ENCODE measurements at places on chromosomes 1 and 21. TPM values are rescaled to one million over a fixed set of nuclear protein-coding genes. Genes with fewer than 3 reads are reported as not detected.

- DNase-seq: no peak
These were observed 103.7 kb downstream of the PGBD5 start for GRCh38 chr1:230322421-230322756.

- no peak for DNase-seq
These were observed 2.6 kb downstream of the MARCKSL1 start for GRCh38 chr1:32333251-32333963.

- DNase-seq: peak; percentile 20
These were observed 27.4 kb upstream of the COQ8A start for GRCh38 chr1:226912587-226913176.

- peak; percentile 47 for DNase-seq
These were observed 4.2 kb upstream of the CCT8 start for GRCh38 chr21:29077651-29078090.

DNA sequence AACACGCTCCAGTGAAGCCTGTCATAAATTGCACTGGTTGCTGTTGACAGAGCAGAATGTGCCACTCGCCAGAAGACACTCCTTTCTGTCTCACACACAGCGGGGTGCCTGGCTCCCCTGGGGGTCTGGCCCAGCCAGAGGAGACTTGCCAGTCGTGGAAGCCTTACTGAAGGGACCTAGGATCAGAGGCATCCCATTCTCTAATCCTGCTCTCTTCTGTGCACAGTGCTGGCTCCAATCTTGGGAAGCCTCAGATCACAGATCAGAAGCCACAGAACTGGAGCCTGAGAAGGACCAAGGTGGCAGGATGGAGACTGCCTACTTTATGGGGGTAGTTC, 1.4 kb downstream of the SLC9A1 start:
- no peak for DNase-seq

DNA sequence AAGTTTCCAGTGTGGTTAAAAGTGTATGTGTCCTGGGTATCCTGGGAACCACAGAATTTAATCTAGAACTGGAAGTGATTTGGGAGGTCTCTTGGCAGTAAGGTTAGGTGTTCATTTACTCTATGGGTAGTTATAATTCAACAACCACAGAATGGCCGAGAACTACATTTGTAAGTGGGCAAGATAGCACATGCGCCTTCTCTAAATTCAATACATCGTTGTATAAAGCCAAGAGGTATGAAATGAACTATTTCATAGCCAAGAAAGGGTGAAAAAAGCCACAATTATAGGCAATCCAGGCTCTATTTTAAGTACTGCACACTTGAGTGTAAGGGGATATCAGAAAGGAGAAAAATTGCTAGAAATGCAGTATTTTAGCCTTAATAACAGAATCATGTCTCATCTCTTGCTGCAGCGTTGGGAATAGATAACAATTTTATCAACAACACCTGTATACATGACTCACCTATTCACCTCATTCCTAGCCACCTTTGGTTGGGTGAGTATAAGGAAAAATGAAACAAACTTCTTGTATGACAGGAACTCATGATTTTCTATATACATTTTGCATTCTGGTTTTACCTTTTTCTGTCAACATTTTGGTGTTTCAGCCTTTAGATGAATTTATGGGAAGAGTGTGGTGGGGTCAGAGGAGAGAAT, 4.5 kb downstream of the SDCCAG8 start:
- no peak for DNase-seq

GRCh38 chr1:99634971-99635624, 10.8 kb upstream of the PALMD start:
- DNase-seq: no peak

GRCh38 chr1:156833603-156834002, 17.0 kb upstream of the SH2D2A start:
- DNase-seq: no peak

- no peak for DNase-seq
These were observed 54.3 kb downstream of the CENPF start for GRCh38 chr1:214657299-214657698.

DNA sequence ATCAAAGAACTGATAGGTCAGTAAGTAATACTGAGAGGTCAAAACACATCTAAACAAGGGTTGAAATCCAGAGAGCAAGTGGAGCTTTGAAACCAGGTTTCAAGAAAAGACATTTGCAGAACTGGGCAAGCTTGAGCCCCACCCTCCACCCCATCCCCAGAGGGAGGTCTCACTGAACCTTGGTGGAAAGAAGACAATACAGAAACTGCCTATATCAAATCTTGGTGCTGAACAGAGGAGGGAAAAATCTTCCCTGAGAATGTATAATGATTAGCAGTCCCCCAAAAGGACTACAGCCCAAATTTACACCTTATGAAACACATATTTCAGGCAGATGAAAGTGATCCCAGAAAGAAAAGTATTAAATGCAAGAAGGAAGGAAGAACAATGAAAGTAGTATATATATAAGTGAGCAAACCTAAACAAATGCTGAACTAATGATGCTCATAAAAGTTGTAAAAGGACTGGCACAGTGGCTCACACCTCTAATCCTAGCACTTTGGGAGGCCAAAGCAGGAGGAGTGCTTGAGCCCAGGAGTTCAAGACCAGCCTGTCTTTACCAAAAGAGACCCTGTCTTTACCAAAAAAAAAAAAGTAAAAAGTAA, 12.4 kb downstream of the ZBTB17 start:
- DNase-seq: no peak

DNA sequence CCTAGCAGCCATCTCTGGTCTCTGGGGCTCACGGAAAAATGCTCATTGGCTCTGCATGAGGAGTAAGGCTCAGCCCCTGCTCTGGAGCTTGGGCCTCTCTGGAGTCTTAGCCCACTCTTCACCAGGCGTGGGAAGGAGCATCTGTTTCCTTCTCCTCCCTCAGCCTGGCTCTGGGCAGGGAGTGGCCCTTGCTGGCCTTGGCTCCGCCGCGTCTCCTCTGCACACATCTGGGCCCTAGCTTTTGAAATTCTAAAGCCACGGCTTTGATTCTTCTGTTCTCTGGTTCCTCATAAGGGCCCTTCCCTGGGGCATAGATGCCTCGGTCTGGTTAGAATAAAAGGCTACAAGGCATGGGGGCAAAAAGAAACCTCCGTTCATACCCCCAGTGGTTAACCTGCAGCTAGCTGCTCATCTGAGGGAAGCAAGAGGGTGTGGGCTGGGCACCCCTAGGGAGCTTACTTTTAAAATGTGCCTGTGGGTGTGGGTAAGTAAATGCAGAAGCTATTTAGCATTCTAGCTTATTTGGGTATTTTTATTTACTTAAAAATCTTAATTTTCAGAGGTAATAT, 145.6 kb downstream of the CAMTA1 start:
- DNase-seq: no peak

GRCh38 chr1:221800831-221801230, 58.9 kb upstream of the DUSP10 start:
- no peak for DNase-seq

GRCh38 chr1:10380594-10381275, 18.1 kb upstream of the PGD start:
- DNase-seq: peak; percentile 85

DNA sequence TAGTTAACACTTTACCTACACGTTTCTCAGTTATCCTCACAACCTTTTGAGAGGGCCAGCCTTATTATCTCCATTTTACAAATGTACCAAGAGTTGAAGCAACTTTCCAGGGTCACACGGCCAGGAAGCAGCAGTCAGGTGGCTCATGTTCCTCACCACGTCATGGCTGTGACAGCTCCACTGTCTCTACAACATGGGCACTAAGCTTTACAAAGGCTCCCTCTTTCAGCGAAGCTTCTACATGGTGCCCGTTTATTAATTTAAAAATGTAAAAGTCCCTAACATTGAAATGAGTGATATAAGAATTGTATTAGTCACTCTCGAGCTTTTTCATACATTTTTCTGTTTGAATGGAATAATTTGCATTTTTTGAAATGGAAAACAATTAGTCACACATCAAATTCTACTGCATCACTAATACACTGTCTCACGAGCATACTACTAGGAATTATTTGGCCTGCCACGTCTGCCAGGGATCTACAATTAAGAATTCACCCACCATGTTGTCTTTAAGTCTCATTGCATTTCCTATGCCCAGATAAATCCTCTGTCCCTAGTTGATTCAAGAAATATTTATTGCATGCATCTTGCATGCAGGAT, 28.4 kb upstream of the LIN9 start:
- DNase-seq: no peak

DNA sequence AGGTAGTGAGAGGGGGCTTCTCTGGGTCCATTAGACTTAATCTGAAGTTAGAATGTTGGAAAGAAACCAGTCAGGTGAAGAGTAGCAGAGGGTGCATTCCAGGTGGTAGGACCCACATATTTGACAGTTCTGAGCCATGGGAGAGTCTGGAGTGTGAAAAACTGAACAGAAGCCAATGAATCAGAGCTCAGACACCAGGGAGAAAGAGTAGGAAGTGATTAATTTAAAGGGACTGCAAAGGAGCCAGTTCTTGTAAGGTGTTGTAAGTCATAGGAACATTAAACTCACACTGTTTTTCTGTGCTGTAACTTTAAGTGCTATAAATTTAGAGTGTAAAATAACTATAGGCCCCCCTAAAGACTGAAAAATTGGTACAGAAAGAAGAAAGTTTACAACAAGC, 5.9 kb upstream of the DHX9 start:
- peak; percentile 6 for DNase-seq

GRCh38 chr21:25557180-25557579, 50.1 kb downstream of the MRPL39 start:
- no peak for DNase-seq

GRCh38 chr1:182283746-182284544, 107.6 kb downstream of the GLUL start:
- no peak for DNase-seq

DNA sequence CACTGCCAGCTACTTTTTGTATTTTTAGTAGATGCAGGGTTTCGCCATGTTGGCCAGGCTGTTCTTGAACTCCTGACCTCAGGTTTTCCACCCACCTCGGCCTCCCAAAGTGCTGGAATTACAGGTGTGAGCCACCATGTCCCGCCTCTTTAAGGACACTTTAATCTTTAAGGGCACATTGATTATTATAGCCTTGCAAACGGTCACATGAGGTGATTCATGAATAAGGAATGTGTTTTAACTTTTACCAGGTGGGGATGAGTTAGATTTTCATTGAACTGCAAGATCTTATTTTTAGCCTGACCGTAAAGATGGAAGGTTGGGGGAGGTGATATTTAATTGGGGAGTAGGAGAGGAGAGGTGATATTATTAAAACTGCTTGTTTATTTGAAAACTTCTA, 61.9 kb downstream of the TBCE start:
- DNase-seq: no peak

GRCh38 chr1:170010443-170010842, 64.1 kb downstream of the KIFAP3 start:
- DNase-seq: peak; percentile 86

- DNase-seq: peak; percentile 82
These were observed 2.8 kb upstream of the EYA3 start for GRCh38 chr1:28091043-28091781.

GRCh38 chr1:85230305-85230977, 29.0 kb downstream of the C1orf52 start:
- no peak for DNase-seq

DNA sequence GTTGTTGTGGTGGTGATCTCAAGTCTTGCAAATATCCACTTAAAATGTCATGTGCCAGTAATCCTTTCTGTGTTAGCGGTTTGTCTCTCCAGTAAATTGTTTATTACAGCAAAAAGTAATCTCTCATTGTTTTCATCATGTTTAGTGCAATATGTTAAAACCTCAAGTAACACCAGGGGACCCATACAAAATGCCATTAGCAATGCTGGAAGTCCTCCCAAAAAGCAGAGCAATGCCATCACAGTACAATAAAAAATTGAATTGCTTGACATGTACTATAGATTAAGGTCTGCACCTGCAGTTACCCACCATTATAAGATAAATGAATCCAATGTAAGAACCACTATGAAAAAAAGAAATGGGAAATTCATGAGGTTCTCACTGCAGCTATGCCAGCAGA, 1606.5 kb downstream of the BRINP3 start:
- DNase-seq: no peak

- no peak for DNase-seq
These were observed 21.7 kb downstream of the RCOR3 start for GRCh38 chr1:211280910-211281309.

The AURKAIP1 gene
- total RNA-seq: 82.0 TPM

The ARF1 gene
- total RNA-seq: 58.0 TPM

The CA6 gene
- total RNA-seq: not detected

The CCDC17 gene
- 4.0 TPM for total RNA-seq

The TRABD2B gene
- total RNA-seq: 0.16 TPM

The INKA2 gene
- total RNA-seq: 0.27 TPM

The NECTIN4 gene
- total RNA-seq: not detected

The AMPD1 gene
- total RNA-seq: not detected

The UTS2 gene
- not detected for total RNA-seq

The CAPZB gene
- total RNA-seq: 232 TPM

All from fibroblast of the aortic adventitia (primary cell).